ENCODE measurements at places on chromosomes 3 and 15. TPM values are rescaled to one million over a fixed set of nuclear protein-coding genes. Genes with fewer than 3 reads are reported as not detected.

Gene SMCO1
- not detected for total RNA-seq

Gene POPDC2
- total RNA-seq: 13.3 TPM

Gene GCNT3
- total RNA-seq: 0.92 TPM

Gene KATNBL1
- 93.8 TPM for total RNA-seq

Gene ZIC1
- total RNA-seq: 0.07 TPM

Gene TERC
- 126 TPM for total RNA-seq

Data from thoracic aorta (tissue), 2 donors.